ENCODE measurements at places on chromosomes 1 and 21.
A peak's percentile ranks its signal among the peaks of the same experiment; 100 is the strongest.

DNA sequence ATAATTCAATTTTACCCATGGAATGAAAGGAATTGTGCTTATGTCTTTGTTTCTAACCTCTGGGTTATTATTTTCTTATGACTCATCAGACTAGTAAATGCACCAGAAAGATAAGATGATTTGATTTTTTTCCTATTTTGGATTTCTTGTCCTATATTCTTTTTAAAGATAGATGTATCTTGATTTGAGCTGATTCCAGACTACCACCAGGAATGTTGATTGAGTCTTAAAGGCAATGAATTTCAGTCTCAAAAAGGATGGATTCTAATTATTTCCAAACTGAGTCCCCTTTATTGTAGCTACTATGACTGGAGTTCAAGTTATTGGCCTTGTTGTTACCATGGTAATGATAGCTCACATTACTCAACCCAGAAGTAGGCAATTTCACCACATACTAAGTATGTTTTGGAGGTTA lies 95.8 kb upstream of the RGS4 start:
- no peak for DNase-seq

DNA sequence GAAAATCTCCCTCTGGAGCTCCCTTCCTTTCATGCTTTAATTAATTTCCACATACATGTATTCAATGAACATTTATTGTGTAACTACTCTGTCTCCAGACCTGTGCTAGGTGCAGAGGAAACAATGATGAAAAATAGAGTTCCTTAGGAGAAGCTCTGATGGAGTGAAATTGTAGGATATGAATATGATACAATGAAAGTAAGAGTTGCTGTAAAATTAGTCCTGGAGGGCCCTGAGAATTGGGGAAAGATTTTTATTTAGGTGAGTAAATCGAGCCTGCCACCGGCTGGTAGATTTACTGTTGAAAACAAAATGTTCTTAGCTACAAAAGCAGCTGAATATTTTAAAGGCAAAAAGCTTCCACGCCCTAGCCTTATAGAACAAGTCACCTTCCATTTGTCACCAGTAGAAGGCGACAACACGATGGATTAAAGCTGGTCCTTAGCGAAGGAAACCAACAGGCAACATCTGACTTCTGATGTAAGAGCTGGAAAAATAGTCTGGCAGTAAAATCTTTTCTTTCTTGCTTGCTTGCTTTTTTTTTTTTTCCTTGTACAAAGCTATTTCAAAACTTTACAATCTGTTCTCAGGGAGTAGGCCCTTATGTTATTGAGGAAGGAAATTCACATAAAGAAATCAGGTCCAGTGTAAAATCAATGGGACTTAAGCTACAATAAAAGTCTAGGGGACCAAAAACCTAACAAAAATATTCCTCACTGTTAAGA lies 82.0 kb upstream of the ROR1 start:
- DNase-seq, result peak; percentile 70

- no peak for DNase-seq
Measured at GRCh38 chr1:203091199-203091477, 5.3 kb upstream of the MYOG start.

- peak; percentile 32 for DNase-seq
Measured at GRCh38 chr1:20530901-20531300, 21.5 kb upstream of the FAM43B start.

GRCh38 chr1:13487143-13487868 lies 26.5 kb downstream of the LRRC38 start:
- DNase-seq, result no peak

DNA sequence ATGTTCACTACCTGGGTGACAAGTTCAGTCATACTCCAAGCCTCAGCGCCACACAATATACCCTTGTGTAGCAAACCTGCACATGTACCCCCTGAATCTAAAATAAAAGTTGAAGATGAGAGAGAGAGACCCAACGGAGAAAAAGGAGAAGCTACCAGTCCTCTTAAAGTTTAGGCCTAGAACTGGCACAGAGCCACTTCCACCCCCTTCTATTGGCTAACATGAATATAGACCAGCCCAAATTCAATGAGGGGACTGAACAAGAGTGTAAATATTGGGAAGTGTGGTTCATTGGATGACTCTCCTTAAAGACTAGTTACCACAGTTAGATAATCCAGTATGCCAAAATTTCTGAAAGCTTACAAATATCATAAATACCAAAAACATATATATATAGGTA lies 139.9 kb upstream of the ATP1B1 start:
- no peak for DNase-seq

- DNase-seq, result no peak
Measured at GRCh38 chr1:234870020-234870981, 258.3 kb downstream of the TOMM20 start.

DNA sequence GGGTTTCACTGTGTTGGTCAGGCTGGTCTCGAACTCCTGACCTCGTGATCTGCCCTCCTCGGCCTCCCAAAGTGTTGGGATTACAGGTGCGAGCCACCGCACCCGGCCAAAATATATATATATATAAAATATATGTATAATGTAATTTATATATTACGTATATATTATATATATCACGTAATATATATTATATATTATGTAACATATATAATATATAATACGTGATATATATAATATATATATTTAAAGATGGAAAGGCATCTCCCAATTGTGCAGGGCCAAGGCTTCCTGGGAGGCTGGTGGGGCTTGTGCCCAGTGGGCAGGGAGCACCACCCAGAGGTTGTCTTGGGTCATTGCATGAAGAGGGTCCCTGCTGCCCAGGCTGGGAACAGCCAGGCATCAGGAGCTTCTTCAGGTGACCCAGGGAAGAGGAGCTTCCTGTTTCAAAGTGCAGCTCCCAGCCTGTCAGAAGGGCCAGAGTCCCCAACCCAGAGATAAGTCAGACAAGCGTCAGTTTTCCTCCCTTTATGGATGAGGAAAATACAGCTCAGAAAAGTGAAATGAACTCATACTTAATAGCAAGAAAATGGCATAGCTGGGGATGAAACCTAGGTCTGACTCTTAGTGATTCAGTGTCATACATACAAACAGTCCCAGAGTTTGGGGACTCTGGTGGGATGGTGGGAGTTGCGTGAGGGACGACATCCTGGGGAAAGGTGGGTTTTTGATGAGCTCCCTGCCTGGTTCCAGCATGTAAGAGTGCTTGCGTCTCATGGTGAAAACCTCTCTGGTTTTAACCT lies 12.0 kb downstream of the UBE2Q1 start:
- DNase-seq, result peak; percentile 72

- DNase-seq, result no peak
Measured at GRCh38 chr1:53410100-53410541, 49.1 kb upstream of the DMRTB1 start.

DNA sequence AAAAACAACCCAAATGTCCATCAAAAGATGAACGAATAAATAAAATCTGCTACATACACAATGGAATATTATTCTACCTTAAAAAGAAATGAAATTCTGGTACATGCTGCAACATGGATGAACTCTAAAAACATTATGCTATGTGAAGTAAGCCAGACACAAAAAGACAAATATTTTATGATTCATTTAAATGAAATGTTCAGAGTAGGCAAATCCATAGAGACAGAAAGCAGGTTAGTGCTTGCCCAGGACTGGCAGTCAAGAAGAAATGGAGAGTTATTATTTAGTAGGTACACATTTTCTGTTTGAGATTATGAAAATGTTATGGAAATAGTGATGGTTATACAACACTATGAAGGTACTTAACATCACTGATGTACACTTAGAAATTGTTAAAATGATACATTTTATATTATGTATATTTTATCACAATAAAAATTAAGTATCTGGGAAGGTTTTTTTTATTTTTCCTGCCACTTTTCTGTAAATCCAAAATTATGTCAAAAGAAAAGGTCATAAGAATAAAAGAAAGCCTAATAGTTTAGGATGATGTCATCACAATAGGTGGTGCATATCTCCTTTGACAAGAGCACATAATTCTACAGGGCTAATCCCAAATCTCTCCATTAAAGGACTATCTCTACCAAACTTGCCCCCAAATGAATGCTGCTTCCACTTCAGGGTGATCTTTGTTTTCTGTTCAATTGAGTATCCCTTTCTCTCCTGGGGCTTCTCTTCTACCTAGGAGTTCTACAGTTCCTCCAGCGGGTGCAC lies 40.2 kb upstream of the FCER1A start:
- no peak for DNase-seq

- DNase-seq, result peak; percentile 65
Measured at GRCh38 chr1:183069562-183070216, 46.5 kb downstream of the LAMC1 start.

GRCh38 chr1:5911871-5912271 lies 80.4 kb downstream of the NPHP4 start:
- DNase-seq, result no peak

GRCh38 chr1:182595641-182596240 lies 6.7 kb upstream of the RNASEL start:
- DNase-seq, result peak; percentile 59

DNA sequence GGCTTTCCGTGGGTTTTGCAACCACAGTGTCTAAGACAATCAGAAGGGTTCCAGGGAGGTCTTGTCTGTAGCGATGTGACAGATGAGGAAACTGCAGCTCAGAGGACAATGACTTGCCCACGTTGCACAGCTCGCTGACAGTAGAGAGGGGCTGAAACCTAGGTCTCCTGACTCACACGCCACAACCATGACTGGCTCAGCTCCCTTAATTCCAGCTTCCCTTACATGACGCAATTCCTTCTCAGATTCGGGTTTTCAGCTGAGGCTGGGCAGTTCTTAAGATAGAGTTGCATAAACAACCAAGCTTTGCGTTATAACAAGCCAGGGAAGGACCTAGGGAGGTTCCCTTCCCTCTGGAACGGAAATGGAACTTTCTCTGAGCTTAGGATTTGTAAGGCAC lies 36.3 kb downstream of the DHCR24 start:
- DNase-seq, result no peak

GRCh38 chr1:160096274-160097116 lies 1.9 kb downstream of the IGSF8 start:
- no peak for DNase-seq

DNA sequence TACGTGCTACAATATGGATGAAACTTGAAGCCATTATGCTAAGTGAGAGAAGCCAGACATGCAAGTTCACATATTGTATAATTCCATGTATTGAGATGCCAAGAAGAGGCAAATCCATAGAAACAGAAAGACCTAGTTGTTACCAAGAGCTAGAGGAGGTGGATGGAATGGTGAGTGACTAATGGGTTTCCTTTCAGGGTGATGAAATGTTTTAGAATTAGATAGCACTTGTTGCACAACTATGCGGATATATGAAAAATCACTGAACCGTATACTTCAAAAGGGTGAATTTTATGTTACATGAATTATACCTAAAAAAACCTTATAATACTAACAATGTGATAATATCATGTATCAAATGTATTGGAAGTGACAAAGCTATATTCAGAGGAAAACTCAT lies 18.1 kb downstream of the EPHA10 start:
- DNase-seq, result no peak

- DNase-seq, result peak; percentile 44
Measured at GRCh38 chr1:1020000-1020404, at the start of gene AGRN. Gene AGRN, plus strand, starts transcription at chr1:1020120. Its CDS starts 53 bp downstream, at chr1:1020173.

- no peak for DNase-seq
Measured at GRCh38 chr1:37176269-37176668, 142.0 kb upstream of the GRIK3 start.

GRCh38 chr1:36157115-36157903 lies 1.3 kb downstream of the MAP7D1 start:
- no peak for DNase-seq

DNA sequence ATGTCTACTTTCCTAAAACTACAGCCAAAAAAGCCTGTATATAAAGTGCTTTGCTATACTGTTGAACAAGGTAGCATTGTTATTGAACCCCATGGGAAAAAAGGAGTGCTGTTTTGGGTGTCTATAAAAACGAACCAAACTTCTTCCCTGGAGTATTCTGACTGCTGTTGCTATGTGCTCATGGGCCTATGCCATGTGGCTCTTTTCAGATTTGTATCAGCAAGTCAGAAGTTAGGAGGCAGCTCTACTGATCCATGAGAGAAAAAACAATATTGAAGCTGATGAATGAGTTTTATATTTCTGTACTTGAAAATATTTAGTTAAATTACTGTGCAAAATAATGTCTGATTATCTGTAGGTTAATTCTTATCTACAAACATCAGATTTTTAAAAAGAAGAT lies 66.5 kb downstream of the ADGRL2 start:
- no peak for DNase-seq

DNA sequence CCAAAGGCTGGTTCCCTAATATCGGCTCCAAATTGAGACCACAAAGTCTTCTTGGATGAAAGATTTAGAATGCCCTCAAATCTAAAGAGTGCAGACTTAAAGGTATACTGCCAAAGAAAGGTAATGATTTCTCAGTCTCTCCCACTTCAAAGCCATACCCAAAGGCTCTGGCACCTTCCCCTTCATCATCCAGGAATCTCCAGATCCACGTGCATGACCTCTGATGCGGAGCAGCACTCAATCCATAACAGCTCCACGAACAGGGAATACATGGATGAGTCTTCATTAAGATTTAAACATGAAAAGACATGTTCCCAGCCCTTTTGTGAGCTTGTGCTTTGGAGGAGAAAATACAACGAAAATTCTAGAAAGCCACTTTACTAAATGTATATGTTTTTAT lies 453.9 kb downstream of the DSCAM start:
- DNase-seq, result no peak

GRCh38 chr1:212355230-212355969 lies 59.3 kb downstream of the PACC1 start:
- DNase-seq, result no peak

DNA sequence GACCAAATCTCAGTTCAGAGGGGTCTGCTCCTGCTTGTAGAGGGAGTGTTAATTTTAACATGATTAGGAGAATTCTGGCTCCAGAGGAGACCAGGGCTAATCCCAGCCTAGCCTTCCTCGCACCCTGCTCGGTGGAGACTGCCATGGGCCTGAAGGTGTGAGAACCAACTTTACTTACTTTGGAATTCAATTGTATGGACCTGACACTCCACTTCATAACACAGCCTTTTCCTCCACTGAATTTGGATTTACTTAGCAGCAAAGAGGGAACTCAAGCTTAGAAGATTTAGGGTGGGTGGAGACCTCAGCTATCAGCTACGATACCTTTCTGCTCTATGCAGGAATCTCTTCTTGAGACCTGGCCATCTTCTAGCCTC lies 11.5 kb downstream of the PLXNA2 start:
- no peak for DNase-seq

DNA sequence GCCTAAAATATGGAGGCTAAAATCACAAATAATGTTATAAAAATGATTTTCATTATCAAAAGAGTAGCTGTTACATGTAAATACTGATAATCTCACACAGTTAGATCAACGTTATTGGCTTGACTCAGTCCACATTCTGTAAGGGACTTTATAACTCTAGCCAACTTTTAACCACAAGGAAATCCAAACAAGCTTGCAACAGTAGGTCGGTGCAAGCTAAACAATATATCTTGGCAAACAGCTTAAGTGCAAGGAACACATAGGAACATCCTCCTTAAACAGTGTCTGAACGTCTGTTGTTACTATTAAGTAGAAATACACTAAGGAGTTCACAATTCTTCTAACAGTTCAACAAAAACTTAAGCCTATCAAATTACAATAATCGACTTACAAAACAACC lies 126.7 kb downstream of the EIF4G3 start:
- DNase-seq, result no peak

DNA sequence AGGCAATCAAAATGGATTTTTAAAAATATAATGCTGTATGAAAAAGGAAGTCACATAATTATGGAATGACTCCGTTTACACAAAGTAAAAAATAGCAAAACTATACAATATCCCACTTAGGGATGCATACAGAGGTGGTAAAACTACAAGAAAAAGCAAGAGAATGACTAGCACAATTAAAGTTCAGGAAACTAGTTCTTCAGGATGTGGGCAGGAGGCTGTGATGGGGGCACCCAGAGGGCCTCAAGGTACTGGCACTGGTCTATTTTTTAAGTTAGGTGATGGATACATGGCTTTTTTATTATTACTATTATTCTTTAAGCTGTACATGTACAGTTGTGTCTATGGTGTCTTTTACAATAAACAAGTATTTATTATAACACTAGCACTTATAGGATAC lies 1.4 kb upstream of the ZC3H12A start:
- DNase-seq, result no peak

Data from NCI-H345 (cell line).